Lung microvascular endothelial cell (primary cell): ENCODE measurements at places on chromosomes 3 and 15.

- no peak for DNase-seq
Measured at GRCh38 chr3:56886314-56886713, 84.6 kb upstream of the ARHGEF3 start.

DNA sequence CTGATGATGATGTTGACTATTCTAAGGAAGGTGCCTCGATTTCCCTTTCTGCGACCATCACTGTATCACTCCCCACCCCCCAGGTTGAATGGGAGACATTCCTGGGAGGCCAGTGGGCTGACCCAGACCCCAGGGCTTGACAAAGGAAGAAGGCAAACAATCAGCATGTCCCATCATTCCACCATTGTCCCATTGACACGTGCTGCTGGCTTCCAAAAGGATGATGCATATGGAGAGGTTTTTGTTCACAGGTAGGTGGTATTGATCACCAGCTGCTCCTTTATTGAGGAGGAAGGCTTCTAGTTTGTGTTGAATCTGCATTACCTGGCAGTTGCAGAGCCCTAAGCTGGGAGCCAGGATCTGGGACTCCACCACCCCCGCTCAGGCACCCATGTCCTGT, 30.4 kb downstream of the RASGRF1 start:
- DNase-seq, result no peak

DNA sequence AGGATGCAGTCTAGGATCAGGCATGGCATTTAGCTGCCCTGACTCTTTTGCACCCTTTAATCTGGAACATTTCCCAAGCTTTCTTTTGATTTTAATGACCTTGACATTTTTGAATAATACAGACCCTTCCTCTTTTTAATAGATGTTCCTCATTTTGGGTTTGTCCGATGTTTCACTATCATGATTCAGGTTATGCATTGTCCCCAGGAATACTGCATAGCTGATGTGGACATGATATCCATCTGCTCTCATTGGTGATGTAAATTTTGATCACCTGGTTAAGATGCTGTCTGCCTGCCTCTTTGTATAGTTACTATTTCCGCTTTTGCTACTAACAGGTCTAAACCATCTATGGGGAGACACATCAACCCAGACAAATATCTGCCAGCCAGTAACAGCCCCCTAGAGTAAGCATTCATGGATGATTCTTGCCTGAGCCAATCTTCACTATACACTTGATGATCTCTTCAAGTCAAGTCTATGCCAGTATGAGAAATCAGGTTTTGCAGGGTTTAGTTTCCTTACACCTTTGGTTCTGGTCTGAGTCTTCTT, 50.6 kb upstream of the ULK4 start:
- no peak for DNase-seq

DNA sequence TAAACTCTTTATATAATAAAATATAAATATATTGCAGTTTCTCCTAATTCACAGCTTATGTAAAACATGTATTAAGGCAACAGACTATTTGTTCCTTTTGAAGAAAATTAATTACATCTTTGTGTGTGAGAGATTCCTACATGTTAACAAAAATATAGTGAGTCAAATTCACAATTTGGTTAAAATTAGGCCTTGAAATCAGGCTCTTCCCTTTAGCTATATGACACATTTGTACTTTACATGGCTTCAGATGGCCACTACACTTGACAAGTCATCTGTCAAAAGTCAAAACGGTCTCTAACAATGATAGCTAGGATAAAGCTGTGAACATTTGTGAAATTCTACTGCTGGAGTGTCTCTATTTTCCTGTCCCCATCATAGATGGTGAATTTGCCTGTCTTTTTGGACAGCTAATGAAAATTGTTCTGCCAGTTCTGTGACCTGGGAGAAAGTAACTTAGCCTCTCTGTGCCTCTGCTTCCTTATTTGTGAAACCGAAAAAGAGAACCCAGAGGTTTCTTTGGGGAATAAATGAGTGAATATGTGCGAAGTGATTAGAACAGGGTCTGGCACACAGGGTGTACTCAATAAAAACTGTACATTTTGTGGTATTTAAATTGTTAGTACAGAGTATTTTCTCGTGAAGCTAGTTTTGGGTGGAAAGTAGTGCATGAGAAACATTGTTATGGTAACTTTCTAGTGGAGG, 23.6 kb downstream of the TM4SF4 start:
- no peak for DNase-seq

- DNase-seq, result no peak
Measured at GRCh38 chr15:63243101-63243500, 34.3 kb upstream of the APH1B start.

- no peak for DNase-seq
Measured at GRCh38 chr3:125156456-125156855, 56.1 kb downstream of the SLC12A8 start.
